Activated naive CD8-positive, alpha-beta T cell treated with anti-CD3 and anti-CD28 coated beads, Interleukin-2, amount 50 U/mL, for 16 hours (primary cell): ENCODE measurements at places on chromosomes 7 and 10.

DNA sequence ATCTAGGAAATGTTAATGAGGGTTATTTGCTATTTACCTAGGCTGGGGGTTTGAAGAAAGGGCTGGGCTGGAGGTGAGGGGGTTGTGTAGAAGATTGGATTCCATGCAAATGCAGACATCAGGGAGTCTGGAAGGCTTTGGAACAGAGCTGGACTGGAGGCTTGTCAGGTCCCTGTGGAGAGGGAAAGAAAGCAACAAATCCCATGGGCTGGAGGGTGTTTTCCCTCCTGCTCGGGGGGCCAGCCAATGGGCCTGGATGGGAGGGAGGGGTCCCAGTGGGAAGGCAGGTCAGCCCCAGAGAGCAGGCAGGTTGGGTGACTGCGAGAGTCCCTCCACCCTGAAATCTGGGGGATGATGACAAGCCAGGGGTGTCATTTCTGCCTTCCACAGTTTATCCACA, 431.8 kb downstream of the RPS24 start:
- no peak for DNase-seq

DNA sequence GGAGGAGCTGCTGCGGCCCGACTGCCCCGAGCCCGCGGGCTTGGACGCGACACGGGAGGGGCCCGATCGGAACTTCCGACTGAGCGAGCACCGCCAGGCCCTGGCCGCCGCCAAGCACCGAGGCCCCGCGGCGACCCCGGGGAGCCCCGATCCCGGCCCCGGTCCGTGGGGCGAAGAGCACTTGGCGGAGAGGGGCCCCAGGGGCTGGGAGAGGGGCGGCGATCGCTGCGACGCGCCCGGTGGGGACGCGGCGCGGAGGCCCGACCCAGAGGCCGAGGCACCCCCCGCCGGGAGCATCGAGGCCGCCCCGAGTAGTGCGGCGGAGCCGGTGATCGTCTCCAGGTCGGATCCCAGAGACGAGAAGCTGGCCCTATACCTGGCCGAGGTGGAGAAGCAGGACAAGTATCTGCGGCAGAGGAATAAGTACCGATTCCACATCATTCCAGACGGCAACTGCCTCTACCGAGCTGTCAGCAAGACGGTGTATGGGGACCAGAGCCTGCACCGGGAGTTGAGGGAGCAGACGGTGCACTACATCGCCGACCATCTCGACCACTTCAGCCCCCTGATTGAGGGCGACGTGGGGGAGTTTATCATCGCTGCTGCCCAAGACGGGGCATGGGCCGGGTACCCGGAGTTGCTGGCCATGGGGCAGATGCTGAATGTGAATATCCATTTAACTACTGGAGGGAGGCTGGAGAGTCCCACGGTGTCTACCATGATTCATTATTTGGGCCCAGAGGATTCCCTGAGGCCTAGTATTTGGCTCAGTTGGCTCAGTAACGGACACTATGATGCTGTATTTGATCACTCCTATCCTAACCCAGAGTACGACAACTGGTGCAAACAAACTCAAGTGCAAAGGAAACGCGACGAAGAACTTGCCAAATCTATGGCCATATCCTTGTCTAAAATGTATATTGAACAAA, 1.4 kb downstream of the OTUD1 start:
- DNase-seq, result no peak

DNA sequence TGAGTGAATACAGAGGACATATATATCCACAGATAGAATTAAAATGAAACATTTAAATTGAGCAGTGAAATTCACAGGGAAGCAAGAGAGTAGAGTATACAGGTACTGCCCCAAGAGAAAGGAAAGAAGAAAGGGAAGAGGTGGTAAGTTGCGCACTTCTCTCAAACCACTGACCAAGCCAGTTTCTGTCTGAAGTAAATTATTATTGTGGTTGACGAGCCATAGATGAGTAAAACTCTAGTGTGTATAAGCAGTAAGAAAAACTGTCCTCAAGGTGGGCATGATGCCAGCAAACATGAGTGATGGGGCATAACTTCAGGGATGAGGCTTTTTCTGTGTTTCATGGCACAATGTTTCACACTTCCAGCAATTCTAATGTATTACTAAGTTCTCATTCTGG, 4.4 kb upstream of the BET1 start:
- DNase-seq, result no peak

DNA sequence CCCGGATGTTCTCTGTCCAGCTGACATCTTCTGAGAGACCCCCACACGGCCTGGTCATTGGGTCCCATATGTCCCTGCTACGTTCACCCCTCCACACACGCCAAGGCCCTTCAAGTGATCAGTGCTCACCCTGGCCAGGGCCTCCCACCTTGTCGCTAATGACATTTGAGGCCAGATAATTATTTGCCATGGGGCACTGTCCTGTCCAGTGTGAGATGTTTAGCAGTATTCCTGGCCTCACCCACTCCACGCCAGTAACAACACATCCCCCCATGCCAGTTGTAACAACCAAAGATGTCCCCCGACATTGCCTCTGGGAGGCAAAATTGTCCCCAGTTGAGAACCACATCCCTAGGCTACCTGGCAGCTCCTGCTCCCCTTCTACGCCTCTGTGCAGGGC, 49.9 kb upstream of the NANOS1 start:
- DNase-seq, result no peak

DNA sequence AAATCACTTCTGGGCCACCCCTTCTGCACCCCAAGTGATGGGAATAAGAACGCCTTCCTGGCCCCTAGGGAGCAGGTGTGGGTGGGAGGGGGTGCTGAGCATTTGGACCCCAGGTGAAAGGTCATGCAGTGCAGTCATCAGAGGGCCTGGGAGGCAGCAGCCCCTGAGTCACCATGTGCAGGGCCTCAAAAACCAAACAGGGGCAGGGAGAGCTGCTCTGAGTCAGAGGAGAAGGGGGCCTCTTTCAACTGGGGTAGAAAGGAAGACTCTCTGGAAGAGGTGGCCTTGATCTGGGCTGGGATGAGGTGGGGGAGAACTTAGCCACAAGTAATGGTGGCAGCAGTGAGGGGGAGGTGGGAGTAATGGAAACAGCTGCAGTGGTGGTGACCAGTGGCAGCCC, 164.3 kb downstream of the BUB3 start:
- no peak for DNase-seq

DNA sequence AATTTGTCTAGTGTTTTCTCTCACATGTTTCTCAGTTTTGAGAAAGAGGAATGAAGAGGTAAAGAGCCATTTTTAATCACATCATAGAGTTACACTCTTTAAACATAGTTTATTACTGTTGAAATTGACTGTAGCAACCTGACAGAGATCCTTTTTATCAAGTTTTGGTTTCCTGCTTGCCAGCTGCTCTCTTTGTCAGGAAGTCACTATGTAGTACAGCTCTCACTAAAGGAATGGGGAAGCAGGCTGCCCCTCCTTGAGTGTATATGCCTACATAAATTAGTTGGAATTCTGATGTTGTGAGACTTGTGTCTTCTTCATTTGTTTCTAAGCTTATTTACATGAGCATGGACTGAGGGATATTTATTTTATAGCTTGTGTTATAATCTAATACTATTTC, 1274.0 kb upstream of the CELF2 start:
- no peak for DNase-seq

GRCh38 chr10:73758704-73759511, 14.7 kb downstream of the SEC24C start:
- DNase-seq, result no peak
